ENCODE measurements at places on chromosomes 3 and 15.

DNA sequence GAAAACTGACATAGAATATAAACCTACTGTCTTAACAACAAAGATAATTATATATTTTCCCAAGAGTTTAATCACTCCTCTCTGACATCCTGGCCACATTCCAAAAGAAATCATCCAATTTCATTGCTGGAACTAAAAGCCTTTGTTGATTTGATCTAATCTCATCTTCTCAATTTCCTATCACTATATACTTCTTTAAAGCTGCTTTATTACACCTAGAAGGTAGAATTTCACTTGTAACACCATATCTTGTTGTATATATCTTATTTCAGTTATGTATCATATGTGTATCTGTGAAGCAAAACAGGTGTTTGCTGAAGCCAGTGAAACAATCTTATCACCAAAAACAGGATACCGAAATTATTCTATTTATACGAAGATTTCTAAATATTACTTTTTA lies 740.2 kb downstream of the ROBO1 start:
- no peak for DNase-seq

- DNase-seq: no peak
These were observed 18.7 kb downstream of the PDE8A start for GRCh38 chr15:85000189-85000864.

- no peak for DNase-seq
These were observed 65.5 kb downstream of the SRGAP3 start for GRCh38 chr3:9183811-9184460.

GRCh38 chr15:79265987-79266579 lies 16.4 kb upstream of the ANKRD34C start:
- DNase-seq: no peak

DNA sequence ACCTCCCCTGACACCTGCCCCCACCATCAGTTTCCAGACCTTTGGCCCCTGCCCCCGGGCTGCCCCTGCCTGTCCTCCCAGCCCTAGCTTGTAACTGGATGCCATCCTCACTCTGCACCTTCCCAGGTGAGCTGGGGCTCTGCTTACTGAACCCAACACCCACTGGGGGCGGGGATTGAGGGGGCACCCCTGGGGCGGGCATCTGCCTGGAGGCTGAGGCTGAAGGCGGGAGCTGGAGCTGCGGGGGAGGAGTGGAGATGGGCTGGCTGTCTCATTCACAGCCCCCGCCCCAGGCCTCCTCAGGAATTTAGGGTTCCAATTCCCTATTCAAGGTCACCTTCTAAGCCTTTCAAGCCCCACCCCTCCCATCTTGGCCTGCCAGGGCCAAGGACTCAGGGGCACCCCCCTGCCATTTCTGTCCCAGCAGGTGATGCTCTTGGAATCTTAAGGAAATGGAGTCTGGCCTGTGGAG lies 17.7 kb downstream of the PIF1 start:
- DNase-seq: no peak

DNA sequence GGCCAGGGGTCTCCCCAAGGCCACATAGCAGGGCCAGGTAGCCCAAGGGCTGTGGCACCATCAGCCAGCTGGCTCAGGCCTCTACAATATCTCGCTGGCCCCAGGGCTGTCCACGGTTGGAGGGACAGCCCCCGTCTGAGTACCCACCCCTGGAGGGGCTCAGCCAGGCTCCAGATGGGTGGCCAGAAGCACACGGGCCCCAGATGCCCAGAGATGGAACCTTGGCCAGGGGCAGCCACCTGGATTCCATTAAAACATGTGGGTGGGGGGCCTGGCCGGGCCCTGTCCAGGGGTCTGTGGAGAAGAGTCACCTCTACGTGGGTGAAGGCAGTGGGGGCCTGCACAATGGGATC lies 8.4 kb downstream of the CSPG4 start:
- DNase-seq: no peak

DNA sequence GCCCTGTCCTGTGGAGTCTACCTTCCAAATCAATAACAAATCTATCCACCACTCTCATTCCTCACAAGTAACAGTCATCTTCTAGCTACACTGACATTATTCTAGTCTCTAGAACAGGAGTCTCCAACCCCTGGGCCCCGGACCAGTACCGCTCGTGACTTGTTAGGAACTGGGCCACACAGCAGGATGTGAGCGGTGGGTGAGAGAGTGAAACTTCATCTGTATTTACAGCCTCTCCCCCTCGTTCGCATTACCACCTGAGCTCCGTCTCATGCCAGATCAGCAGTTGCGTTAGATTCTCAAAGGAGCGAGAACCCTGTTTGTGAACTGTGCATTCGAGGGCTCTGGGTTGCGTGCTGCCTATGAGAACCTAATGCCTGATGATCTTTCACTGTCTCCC lies 31.9 kb downstream of the ROBO2 start:
- no peak for DNase-seq

DNA sequence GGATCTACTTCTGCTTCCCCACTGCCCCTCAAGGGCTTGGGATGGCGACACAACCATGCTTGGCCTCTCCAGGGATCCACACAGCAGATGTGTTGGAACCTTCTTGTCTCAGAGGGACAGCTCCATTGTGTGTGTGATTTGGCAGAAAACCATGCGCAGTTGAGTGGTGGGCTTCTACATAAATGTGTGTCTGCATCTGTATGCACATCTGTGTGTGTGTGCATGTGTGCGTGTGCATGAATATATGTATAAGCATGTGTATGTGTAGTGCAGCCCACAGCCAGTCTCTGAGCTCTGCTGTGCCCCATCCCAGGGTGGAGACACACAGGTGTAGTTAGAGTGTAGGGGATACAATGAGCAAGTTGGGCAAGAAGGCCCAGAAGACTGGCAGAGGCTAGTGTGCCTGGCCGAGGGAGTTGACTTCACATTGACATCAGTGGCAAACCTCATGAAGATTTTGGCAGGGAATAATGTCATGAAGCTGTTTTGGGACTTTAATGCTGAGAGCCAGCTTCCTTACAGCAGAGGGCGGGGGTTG lies 8.1 kb downstream of the GLYCTK start:
- DNase-seq: no peak

DNA sequence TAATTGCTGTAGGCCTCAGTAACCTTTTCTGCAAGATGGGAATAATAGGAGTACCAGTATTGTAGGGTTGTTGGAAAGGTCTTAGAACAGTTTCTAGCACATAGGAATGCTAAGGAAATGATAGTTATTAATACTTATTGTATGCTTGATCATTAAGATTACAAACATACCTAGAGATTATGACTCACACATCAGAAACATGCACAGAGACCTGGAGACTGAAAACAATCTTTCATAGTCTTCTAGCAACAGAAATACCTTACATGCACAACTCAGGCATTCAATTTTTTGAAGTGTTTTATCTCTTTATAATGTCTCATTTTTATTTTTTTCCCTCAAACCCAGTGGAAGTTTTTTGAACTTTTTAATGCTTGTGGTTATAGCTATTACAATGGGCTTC lies 104.4 kb upstream of the ZBTB20 start:
- no peak for DNase-seq

DNA sequence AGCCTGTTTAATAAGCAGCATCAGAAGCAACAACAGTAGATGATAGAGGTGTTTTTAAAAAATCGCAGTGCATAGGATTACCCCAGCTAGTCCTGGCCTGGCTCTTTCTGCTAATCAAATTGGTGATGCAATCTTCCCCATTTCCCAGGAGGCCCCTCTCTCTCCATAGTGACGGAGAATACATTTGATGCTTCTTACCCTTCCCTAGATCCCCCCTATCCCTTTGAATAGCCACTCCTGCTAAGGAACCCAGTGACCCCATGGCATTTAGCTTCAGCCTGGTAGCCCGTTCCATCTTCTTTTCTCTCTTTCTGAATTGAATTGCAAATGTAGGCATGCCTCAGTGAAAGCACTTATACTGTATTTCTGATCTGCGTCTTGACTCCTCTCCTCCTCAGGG lies 223.6 kb upstream of the GAP43 start:
- no peak for DNase-seq

- no peak for DNase-seq
These were observed 3.0 kb upstream of the BUB1B start for GRCh38 chr15:40157778-40158447.

DNA sequence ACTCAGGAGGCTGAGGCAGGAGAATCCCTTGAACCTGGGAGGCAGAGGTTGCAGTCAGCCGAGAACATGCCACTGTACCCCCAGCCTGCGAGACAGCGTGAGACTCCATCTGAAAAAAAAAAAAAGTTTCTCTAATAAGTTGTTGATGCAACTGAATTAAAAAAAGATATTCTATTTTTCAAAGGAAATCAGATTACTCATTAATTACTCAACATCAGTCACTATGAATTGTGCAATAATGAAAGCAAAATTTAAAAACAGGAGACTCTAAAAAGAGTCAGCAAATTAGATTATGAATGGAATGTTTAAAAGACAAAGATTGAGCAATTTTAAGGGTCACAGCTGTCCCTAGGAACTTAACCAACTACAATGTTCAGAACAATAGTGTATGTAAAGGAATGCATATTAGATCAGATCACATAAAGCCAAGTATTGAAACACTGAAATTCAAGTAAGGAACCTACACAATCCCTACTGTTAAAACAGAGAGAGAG lies 60.2 kb upstream of the SLC4A7 start:
- DNase-seq: no peak

GRCh38 chr3:27630885-27631284 lies 91.2 kb downstream of the EOMES start:
- no peak for DNase-seq

DNA sequence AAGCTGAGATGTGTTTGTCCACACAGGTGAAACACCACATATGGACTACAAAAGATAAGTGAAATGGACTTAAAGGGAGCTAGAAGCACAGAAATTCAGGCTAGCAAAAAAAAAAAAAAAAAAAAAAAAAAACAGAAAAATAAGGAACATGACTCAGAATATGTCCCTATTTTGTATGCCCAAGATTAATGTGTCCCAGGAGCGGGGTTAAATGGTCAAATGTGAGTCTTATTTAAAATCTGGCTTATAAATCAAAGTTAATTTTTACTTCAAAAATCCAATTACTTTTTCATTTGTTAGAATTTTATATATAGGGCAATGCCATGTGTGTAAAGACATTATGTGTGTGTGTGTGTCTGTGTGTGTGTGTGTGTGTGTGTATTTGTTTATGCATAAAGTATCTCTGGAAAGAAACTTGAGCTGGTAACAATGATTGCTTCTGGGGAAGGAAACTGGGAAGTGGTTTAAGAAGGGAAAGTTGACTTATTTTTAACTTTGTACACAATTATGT lies 986.5 kb downstream of the ROBO2 start:
- DNase-seq: no peak

DNA sequence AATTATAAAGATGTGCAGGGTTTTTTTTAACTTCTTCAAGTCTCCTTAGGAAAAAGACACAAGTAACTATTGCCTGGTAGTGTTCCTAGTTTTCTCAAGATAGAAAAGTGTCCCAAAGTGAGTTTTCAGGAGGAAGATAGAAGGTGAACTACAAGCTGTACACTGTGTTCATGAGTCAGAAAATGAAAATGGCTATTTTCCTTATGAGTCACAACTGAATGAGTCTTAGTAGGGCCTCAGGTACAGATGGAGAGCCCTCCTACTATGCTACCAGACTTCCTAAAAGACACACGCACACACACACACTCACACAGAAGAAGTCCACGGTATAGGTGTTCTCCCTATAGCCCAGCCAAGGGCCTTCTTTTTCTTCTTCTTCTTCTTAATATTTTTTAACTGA lies 3.1 kb downstream of the MYO1E start:
- no peak for DNase-seq

DNA sequence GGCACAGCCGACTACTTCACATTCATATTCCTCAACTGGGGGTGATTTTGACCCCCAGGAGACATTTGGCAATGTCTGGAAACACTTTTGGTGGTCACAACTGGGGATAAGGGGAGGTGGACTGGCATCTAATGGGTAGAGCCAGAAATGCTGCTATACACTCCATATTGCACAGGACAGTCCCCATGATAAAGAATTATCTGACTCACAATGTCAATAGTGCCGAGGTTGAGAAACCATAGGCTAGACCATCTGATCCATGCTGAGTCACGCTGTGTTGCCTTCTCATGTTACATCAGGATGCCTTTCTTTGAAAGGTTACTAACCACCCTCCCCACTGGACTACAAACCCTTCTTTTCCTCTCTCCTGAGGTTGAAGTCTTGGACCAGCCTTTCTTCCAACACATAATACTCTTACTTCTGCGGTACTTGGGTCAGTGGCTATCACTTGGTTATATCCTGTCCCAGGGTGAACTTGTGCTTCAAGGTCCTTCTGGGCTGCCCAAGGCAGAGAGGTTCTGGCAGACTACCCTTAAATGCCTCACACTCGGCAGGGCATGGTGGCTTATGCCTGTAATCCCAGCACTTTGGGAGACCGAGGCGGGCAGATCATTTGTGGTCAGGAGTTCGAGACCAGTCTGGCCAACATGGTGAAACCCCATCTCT lies 68.8 kb downstream of the CTNNB1 start:
- no peak for DNase-seq

DNA sequence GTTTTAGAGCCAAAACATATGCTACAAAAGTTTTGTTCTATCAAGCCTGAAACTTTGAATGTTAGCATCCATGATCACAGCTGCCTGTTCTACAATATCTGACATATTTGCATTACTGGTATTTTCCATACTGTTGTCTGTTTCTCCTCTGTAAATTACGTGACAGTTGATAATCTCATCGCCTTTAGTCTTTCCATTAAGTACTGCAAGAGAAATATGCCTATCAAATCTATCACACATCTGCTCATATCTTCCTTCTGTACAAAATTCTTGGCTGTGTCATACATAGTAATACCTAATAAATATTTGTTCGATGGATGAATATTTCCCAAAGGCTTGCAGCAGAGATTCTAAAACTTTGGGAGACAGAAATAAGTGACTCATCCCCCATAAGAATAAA lies 717.3 kb downstream of the OTOL1 start:
- DNase-seq: no peak

DNA sequence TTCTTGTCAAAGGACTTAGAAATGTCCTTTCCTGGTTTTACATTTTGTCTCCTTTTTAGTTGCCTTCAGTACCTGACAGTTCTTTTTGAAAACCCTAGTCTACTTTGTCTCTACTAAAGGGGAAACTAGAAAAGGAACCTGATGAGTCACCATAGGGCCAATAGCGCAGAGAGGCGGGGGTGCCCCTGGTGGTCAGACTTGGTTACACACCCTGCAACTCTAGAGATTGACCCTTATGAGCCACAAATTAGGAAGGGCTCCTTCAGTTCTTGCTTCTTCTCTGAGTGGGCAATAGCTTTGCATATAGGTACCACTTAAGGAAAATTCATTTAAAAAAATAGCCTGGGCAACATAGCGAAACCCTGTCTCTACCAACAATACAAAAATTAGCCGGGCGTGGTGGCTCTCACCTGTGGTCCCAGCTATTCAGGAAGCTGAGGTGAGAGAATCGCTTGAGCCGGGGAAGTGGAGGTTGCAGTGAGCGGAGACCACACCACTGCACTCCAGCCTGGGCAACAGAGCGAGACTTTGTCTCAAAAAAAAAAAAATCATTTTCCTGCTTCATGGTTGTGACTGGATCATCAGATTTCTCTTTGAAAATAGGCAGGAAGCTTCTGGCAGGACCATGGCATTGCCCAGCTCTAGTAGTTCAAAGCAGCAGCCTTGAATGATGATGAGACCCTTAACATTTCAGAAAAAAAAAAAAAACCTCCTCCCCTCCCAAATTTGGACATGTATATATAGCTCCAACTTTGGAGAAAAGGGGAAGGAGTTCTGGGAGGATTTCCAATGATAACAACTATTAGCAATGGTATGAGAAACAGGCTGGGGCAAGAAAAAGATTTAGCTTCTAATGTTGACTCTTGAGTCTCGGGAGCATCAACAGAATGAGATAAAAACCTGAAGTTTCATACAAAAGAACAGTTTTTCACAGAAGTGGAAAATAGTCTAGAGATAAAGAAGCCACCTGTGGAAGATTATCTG lies 45.2 kb upstream of the RASA2 start:
- DNase-seq: peak; percentile 70

- no peak for DNase-seq
These were observed 516.8 kb upstream of the PROK2 start for GRCh38 chr3:72301779-72302178.
